Fibroblast of mammary gland (primary cell): ENCODE measurements at places on chromosomes 5 and 9.

DNA sequence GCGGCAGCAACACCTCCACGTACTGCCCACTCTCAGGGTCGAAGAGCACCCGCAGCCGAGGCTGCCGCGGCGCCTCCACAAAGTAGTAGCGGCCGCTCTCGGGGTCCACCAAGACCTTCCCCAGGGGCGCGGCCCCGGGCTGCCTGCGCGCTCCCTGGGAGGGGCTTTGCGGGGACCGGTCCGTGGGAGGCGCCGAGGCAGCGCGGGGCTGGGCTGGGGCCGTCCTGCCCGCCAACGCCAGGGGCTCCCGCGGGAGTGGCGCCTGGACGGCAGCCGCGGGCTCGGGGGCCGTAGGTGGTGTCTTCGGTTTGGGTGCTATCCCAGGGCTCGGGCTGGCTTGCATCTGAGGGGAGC, 2.6 kb upstream of the MZB1 start:
- no peak for DNase-seq

DNA sequence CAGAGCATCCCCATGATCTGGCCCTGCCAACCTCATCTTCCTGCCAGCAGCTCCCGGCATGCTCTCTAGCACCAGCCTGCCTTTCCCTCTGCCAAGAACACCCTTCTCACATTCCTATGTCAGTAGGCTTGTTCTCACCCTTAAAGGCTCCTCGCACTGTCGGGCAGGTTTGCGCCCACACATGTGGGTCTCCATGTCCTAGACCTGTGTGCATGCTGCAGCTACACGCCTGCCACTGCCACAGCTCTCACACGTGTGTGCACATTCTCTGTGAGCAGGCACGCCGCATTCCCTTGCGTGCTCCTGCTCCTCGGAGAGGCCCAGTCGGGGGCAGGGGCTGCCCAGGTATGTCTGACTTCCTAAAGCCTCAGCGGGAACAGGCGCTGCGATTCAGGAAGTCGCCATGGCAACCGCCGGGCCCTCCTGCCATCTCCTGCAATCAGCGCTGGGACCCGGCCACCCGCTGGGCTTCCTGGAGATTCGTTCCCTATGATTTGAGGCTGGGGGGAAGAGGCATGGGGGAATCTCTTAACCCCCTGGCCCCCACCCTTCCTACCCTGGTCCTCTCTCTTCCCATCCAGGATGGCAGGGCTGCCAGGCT, 28.1 kb downstream of the NDUFA8 start:
- no peak for DNase-seq

- peak; percentile 70 for DNase-seq
Measured at GRCh38 chr9:71681708-71682272, 86.5 kb downstream of the CEMIP2 start.

GRCh38 chr9:110777876-110778215, 109.3 kb downstream of the MUSK start:
- no peak for DNase-seq

- DNase-seq = peak; percentile 26
Measured at GRCh38 chr9:132670457-132671391, at the start of gene GTF3C4. TSS of gene GTF3C4 (plus strand) at chr9:132670464. CDS start at chr9:132670599, 135 bp downstream.

DNA sequence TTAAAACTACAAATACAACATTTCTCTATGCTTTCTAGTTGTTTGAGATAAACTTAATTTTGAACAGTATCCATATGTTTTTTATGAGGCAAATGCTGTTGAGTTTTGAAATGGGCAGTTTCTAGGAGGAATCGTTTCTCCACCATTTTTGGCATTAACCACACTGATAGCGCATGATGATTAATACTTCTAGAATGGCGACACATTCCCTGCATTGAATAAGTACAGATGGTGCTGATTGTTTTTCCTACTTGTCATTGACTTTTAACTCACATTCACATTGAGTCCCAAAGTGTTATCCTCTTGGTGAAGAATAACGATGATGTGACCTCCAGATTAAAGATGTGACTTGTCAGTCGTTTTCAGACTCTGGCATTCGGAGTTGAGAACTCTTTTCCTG, 6.5 kb upstream of the CCDC192 start:
- DNase-seq = peak; percentile 69

DNA sequence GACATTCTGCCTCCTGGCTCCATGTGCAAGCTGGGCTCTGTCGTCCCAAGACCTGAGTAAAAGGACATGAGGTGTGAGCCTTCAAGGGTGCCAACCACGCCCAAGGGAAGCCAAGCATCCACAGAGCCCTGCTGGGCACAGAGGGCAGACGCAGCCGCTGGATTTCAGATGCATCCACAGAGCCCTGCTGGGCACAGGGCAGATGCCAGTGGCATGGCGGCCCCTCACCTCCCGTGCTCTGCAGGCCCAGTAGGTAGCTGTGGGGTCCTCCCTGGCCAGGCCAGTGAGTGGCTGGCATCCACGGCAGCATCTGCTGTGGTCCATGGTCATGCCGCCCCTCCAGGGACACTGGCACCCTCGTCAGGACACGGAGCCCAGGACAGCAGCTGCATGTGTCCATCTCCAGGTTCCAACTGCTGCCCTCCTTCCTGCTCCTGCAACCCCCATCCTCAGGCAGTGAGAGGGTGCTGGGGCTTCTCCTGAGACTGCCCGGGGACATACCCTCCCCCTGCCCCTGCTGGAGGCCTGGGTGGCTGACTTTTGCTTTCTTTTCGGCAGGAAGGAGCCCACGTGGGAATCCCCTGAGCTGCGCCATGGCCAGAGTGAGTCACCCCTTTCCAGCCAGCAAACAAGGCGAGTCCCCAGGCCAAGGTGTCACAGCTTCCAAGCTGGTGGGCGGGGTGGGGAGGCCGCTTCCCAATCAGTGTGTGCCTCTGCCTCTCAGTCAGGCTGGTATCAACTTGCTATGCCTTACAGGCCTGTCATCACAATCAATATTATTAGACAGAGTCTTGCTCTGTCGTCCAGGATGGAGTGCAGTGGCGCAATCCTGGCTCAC, 4.0 kb upstream of the TRAF2 start:
- peak; percentile 85 for DNase-seq

DNA sequence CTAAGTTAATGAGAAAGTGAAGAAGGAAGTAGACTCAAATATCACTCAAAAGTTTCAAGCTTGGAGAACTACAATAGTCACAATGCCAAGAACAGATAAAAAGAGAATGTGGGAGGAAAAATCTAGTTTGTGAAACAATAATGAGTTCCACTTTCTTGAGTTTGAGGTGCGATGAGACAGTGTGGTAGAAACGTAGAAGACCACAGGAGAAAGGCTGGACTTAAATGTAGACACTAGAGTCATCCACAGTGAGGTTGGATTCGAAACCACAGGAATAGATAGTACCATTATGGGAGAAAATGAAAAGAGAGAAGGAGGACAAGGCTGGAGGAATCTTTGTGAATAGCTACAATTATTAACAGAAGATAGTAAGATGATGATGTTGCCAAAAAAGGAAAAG, 141.1 kb upstream of the LRRTM2 start:
- DNase-seq = no peak

DNA sequence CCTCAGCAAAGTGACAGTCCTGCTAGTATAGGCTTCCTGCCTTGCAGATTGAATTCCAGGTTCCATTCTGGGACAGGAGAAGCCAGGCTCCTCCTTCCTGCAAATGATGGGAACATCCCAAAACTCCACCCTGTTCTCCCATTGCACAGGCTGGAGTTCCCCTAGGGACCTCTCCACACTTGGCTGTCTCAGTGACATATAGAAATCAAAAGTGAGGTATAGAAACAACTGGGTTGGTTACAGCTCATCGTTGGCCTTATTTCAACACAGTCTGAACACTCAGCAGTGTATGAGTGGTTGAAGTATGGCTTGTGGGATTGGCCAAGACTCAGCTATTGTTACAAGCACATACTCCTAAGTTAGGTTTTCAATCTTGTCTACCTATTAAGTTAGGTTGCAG, 157.8 kb upstream of the FTMT start:
- DNase-seq = peak; percentile 44

GRCh38 chr5:893137-893506, 438 bp downstream of the TRIP13 start:
- no peak for DNase-seq
